ENCODE measurements at places on chromosomes 1 and 21.

DNA sequence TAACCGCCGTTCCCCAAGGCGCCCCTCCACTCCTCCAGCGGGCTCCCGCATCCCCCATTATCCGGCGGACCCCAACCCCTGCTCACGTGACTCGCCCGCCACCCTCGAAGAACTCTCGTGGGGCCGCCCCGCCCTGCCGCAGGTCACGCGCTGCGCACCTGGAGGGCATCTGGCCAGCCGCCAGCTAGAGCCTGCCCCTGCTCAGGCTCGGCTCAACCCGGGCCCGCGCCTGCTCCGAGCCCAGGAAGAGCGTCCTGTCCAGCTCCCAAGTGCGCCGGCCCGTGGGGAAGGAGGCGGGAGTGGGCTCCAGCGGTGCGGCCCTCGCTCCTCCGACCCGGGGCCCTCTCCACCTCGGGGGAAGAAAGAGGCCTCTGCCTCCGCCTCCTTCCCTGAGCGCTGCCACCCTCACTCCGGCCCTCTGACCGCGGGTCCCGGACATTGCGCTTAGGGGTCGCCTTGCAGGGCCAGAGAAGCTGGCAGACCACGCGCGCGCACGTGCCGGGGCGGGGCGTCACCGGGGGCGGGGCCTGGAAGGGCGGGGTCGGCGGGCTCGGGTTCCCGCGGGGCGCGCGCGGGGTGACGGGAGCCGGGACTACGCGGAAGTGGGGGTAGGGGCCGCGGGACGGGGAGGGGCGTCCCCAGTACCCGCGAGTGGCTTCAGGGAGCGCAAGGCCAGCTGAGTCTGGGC, 28.4 kb downstream of the HMGN2 start:
- DNase-seq = no peak

GRCh38 chr1:30036229-30036547, 687.2 kb downstream of the MATN1 start:
- no peak for DNase-seq

GRCh38 chr21:46021398-46021797, 39.8 kb downstream of the COL6A1 start:
- DNase-seq = no peak

DNA sequence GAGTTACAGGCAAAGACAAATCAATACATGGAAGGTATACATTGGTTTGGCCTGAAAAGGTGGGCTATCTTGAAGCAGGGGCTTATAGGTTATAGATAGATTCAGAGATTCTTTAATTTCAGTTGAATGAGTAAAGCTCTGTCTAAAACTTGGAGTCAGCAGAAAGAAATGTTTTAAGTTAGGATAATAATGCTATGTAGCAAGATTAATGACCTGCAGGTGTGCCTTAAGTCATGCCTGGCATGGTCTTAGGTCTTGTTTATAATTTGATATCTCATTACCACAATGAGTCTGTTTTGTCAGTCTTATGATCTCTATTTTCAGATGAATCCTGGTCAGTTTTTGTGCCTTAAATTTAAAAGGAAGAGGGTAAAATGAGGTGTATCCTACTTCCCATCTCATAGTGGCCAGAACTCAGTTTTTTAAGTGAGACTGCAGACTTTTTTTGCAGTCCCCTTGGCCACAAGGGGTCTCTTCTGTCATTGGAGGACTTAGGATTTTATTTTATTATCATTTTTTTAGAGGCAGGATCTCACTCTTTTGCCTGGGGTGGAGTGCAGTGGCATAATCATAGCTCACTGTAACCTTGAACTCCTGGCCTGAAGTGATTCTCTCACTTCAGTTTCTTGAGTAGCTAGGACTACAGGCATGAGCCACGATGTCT, 21.3 kb upstream of the PGBD2 start:
- no peak for DNase-seq

DNA sequence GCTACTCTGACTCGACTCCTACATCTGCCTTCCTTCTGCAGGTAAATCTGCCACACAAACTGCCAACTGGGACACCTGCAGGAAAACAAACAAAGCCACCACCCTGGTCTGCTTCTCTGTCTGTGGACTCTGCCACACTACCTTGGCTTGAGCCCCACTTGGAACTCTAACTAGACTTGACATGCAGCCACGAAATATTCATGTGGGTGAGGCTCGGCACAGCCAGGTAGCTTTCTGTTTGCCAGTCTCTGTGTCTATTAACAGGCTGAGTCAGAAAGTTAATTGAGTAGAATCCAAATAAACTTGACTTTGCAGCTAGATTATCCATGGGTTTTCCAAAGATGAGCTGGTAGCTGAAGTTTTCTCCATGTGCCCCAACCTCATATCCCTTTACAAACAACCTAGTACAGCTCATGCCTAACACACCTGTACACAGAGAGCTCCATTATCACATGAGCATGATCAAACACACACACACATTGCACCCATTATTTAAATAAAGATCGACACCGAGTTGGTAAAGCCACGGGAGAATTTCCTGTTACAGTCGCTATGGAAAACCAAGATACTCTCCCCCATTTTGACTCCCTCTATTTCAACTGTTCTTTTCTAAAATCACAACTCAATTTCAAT, 808 bp downstream of the C1orf116 start:
- no peak for DNase-seq

GRCh38 chr1:178682429-178682828, 42.6 kb upstream of the RALGPS2 start:
- DNase-seq = no peak

GRCh38 chr1:47759251-47759935, 237.8 kb downstream of the TRABD2B start:
- DNase-seq = no peak

DNA sequence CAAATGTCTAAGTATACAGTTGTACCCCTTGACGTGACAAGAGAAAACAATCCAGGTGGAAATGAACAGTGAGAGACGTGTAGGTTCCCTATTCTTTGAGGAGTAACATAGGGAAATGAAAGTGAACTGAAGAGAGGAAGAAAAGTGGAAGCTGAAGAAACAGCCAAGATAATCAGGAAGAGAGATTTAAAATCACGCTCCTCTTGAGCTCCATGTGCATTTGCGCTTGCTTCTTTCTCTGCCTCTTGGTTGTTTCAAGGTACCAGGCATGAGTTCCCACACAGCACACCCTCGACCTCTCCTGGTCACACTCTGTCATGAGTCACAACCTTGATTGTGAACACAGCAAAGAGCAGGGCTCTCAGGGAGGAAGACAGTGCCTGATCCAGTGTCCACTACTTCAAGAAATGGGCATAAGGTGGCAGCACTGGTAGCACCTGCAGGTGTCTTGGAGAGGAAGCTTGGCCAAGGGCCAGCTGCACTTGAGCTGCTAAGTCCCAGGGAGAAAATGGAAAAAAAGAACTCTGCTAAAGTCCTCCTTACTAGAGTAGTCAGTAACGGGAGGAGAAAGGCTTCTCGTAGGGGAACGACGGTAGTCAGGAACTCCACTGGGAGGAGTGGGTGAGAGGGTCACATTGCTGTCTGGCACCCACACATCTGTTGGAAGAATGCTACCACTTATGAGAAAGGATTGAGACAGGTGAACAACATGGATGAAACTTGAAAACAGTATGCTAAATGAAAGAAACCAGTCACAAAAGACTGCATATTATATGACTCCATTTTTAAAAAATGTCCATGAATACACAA, 18.3 kb upstream of the ARID1A start:
- DNase-seq = no peak

DNA sequence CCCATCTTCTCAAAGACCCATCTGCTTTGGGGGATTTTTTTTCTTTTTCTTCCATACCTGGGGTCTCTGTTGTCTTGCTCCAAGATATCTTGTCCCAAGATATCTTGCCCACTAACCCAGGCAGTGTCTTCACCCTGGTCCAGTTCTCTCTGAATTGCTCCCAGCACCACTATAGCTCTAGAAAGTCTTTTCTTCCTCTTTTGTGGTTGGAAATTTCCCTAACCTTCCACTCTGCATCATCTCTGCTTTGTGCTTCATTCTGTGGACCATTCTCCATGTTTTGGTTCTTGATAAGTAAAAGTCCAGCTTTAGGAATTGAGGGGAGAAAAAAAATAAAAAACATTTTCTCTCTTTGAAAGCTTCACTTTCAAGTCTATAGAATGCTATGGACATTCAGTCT, 20.9 kb downstream of the STYXL2 start:
- no peak for DNase-seq

DNA sequence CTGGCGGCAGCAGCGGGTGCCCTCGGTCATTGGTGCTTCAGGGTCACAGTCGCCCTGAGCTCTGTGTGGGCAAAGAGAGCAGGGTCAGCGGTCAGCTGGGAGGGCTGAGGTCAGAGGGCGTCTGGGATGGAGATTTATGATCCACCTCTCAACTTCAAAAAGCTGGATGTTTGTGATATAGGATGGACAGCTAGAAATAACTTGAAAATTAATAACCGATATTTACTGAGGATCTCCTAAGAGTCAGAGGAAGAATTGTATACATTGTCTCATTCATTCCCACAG, 2.0 kb downstream of the LEFTY1 start:
- DNase-seq = no peak

DNA sequence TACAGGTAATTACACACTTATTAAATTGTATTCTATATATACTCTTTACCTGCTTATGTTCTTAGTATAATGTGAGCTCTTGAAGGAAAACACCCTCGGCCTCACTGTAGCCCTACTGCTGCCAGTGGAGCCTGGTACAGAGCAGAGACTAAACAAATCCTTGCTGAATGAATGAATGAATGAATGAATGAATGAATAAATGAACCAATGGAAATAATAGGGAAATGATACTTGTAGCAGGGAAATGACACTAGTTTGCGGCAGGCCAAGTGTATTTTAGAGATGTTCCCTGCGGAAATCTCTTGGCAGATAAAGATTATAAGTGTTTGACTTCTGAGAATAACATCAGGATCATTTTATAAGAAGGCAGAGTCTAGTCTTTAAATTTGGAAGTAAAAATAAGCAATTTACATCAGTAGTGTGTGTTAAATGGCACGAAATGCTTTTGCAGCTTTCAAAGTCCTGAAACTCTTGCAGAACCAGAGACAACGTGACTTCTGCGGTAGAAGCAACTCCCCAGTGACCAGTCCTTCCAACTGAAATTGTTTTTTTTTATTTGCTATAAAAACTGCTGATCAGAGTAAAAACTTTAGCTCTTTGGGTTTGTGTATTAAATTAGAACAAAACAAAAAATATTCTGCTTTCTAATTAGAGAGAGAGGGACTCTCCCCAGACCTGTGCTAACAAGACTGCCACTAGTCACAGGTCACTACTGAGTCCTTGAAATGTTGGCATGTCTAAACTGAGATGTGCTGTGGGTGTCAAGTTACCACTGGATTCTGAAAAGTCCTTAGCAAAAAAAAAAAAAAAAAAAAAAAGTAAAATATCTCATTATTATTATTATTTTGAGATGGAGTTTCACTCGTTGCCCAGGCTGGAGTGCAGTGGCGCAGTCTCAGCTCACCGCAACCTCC, 199.3 kb upstream of the MAP1LC3C start:
- DNase-seq = no peak

- DNase-seq = no peak
These were observed 30.4 kb downstream of the ZNF281 start for GRCh38 chr1:200379432-200379757.

DNA sequence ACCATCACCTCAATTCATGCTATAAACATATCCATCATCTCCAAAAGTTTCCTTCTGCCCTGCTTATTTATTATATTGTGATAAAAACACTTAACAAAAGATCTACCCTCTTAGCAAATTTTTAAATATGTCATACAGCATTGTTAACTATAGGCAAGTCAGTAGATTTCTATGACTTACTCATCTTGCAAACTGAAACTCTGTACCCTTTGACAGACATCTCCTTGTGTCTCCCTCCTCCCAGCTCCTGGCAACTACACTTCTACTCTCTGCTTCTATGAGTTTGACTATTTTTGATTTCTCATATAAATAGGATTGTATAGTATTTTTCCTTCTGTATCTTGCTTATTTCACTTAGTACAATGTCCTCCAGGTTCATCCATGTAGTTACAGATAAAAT, 174.8 kb downstream of the TNFSF18 start:
- no peak for DNase-seq

- DNase-seq = no peak
These were observed 5.2 kb upstream of the HLX start for GRCh38 chr1:220873868-220874655.

GRCh38 chr1:173418107-173418985, 58.8 kb upstream of the PRDX6 start:
- no peak for DNase-seq

- DNase-seq = no peak
These were observed 29.4 kb downstream of the FOXJ3 start for GRCh38 chr1:42305639-42306038.

GRCh38 chr1:241362350-241362749, 5.3 kb upstream of the RGS7 start:
- DNase-seq = no peak

GRCh38 chr1:108114033-108114599, 86.0 kb downstream of the SLC25A24 start:
- DNase-seq = no peak

DNA sequence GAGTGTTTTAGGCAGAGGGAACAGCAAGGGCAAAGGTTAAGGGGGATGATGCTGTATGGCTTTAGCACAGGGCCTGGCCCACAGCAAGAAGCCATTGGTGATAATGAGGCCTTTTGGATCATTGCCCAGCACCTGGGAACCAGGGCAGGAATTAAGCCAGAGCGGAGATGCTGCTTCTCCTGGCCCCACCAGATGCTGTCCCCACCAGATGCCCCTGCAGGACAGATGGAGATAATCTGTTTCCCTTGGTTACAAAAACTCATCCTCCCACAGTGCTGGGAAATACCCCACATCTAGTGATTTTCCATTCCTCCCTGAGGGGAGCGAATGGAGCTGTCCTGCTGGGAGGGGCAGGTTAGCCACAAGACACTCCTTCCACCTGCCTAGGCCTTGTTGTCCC, 18.8 kb downstream of the OPRD1 start:
- no peak for DNase-seq

DNA sequence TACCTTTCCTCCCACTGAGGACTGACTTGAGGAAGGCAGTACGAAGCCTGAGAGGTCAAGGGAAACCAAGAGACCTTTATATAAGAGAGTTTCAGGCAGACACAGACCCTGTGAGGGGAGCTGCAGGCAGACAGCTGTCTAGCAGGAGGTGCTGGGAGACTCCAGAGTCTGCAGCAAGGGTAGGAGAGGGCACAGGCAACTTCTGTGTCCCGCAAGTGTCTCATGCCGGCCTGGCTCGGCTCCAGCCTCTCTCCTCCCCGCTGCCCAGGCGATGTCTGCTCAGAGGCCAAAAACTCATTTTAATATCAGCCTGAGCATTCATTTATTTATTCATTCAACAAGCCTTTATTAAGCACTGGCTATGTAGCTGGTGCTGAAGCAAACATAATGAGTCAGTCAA, 83.0 kb downstream of the KIRREL1 start:
- DNase-seq = no peak

GRCh38 chr1:242086093-242086492, 87.2 kb upstream of the MAP1LC3C start:
- no peak for DNase-seq

DNA sequence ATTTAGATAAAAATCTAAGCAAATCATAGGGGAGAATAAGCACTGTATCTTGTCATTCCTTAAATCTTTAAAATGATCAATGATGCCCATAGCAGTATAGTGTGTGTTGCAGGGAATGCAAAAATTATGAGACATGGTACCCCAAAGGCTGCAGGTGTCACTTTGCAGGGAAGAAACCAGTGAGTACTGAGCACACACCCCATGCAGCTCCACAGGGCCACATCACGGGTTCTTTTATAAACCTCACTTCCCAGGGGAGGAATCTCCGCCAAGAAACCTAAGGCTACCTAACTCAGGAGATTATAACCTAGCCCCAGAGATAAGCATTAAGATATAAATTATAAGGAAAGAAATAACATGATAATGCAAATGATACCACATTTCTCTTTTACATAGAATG, 115.6 kb downstream of the APP start:
- DNase-seq = no peak
